ENCODE measurements at places on chromosomes 7 and 10.

DNA sequence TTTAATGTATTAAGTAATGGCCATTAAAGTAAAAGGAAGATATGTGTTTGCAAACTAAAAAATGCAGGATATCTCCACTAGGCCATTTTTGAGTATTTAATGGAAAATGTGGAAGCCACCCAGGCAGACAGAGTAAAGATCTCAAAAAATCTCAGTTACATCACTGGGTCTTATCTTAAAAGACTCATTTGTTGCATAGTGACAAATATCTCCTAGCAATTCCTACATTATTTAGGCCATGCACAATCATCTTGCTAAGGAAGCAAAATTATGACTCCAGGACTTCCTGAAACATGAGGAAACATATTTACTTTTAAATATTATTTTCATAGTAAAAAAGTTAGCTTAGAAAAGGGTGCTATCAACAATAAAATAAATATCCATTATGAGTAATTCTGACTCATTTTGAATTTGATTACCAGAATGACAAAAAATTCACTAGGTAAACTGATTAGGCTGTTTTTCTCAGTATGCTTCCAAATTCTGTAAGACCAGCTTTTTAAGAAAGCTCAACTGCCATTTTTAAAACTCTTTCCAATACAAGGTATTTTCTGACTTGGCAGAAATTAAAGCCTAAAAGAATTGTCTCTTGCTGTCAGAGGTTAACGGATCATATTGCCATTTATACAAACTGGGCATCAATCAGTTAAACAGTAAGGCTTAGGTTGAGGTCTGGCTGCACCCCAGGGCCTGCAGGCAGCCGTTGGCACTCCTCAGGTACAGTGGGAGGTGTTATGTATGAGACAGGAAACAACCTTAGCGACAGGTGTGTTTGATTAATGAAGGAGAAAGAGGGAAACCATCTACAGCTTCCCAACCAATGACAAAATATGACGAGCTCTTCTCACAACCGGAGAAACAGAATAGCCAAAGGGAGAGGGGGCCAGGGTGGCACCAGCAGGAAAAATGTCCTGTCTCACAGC is 31.8 kb downstream of the PCLO start:
- DNase-seq, result no peak
- no peak overlapping the region for H3K4me3 ChIP-seq
- H3K36me3 ChIP-seq, result no peaks in the 10 kb centered on the region
- H3K4me1 ChIP-seq, result no peaks in the 10 kb centered on the region
- no peaks in the 10 kb centered on the region for H3K27me3 ChIP-seq
- H3K27ac ChIP-seq, result no peak overlapping the region

GRCh38 chr7:66362136-66362535 is 157.0 kb downstream of the TPST1 start:
- H3K27ac ChIP-seq, result no peak overlapping the region
- H3K4me1 ChIP-seq, result no peaks in the 10 kb centered on the region
- no peaks in the 10 kb centered on the region for H3K27me3 ChIP-seq
- DNase-seq, result no peak
- no peaks in the 10 kb centered on the region for H3K36me3 ChIP-seq
- H3K4me3 ChIP-seq, result no peak overlapping the region

DNA sequence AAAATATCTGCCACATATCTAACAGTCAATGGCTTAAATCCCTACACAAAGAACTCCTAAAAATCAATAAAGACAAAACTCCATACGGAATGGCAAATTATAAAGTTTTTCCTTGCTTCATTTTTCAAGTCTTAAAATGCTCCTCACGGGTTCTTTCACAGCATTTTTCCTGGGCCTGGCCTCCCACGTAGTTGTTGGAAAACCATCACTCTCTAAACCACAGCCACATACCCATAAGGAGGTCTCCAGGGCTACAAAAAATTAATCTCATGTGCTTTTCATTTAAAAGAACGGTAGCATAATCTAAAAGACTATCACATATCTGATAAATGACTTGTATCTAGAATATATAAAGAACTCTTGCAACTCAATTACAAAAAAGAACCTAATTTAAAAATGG is 2.9 kb downstream of the COA1 start:
- H3K4me3 ChIP-seq, result peak overlapping the region; percentile 50
- H3K36me3 ChIP-seq, result no peaks in the 10 kb centered on the region
- no peak for DNase-seq
- H3K27ac ChIP-seq, result no peak overlapping the region
- no peaks in the 10 kb centered on the region for H3K27me3 ChIP-seq
- peaks cover 4% of the 10 kb centered on the region for H3K4me1 ChIP-seq

- no peak for DNase-seq
- H3K27me3 ChIP-seq, result no peaks in the 10 kb centered on the region
- no peak overlapping the region for H3K27ac ChIP-seq
These were observed 78.1 kb downstream of the PRKCQ start for GRCh38 chr10:6501931-6502330.

DNA sequence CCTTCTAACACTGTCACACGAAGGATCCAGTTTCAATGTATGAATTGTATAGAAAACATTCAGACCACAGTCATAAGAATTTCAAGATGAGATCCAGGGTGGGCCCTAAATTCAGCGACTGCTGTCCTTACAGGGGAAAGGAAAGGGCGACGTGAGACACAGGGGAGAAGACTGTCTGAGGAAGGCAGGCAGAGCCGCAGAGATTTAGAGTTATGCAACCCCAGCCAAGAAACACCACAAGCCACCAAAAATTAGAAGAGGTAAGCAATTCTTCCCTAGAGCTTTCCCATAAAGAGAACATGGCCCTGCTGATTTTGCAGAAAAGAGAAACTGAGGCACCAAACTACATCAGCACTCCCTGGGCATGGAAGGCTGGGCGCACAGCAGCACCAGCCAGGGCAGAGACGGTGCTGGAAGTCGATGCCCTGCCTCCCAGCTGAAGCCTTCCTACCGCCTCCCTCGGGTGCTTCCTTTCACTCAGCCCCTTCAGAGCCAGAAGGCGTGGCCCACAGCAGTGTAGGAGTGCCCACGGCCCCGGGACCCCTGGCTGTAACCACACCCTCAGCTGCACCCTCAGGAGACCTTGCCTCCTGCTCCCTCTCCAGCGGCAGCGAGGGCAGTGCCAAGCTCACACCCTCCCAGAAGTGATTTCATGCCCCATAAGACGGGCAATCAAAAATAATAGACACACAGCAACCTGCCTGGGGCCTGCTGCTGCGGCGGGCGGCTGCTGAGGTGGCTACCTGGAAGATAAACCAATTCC is 81.0 kb upstream of the LRRC4 start:
- DNase-seq, result no peak
- no peaks in the 10 kb centered on the region for H3K36me3 ChIP-seq
- no peak overlapping the region for H3K27ac ChIP-seq
- H3K27me3 ChIP-seq, result no peaks in the 10 kb centered on the region
- peaks cover 30% of the 10 kb centered on the region for H3K4me1 ChIP-seq

- peaks cover 3% of the 10 kb centered on the region for H3K4me1 ChIP-seq
- H3K27me3 ChIP-seq, result 0 out of 2 replicates have a peak, but pooled peaks cover 5% of the 10 kb centered on the region
- no peak overlapping the region for H3K27ac ChIP-seq
- H3K4me3 ChIP-seq, result no peak overlapping the region
These were observed 66.1 kb downstream of the CALML3 start for GRCh38 chr10:5590816-5591215.

GRCh38 chr7:26663874-26664273 is 200.5 kb downstream of the SKAP2 start:
- H3K27me3 ChIP-seq, result no peaks in the 10 kb centered on the region
- DNase-seq, result no peak
- no peaks in the 10 kb centered on the region for H3K4me1 ChIP-seq
- H3K27ac ChIP-seq, result no peak overlapping the region
- H3K4me3 ChIP-seq, result no peak overlapping the region

GRCh38 chr7:74579800-74580685 is 77.5 kb upstream of the GTF2I start:
- no peaks in the 10 kb centered on the region for H3K4me1 ChIP-seq
- DNase-seq, result no peak
- H3K4me3 ChIP-seq, result no peak overlapping the region
- H3K27me3 ChIP-seq, result no peaks in the 10 kb centered on the region
- no peaks in the 10 kb centered on the region for H3K36me3 ChIP-seq

DNA sequence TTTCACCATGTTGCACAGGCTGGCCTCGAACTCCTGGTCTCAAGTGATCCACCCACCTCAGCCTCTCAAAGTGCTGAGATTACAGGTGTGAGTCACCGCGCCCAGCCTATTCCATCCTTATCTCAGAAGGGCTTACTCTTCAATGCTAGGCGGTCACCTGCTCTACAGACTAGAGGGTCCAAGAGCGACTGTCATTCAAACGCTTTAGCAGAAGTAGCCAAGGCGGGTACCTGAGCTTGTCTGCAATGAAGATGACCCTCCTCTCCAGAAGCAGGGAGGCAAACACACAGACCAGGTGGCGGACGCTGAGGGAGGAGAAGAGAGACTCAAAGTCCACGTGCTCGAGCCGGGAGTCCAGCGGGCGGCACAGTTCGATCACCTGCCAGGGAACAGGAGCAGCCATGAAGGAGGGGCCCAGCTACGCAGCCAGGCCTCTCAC is 65.1 kb upstream of the MKRN1 start:
- H3K4me3 ChIP-seq, result no peak overlapping the region
- peaks cover 3% of the 10 kb centered on the region for H3K27me3 ChIP-seq
- no peaks in the 10 kb centered on the region for H3K36me3 ChIP-seq
- H3K4me1 ChIP-seq, result no peaks in the 10 kb centered on the region
- no peak overlapping the region for H3K27ac ChIP-seq
- DNase-seq, result no peak

Data from GM12878 (cell line).